WTC11 (cell line): ENCODE measurements at places on chromosomes 7 and 10.

DNA sequence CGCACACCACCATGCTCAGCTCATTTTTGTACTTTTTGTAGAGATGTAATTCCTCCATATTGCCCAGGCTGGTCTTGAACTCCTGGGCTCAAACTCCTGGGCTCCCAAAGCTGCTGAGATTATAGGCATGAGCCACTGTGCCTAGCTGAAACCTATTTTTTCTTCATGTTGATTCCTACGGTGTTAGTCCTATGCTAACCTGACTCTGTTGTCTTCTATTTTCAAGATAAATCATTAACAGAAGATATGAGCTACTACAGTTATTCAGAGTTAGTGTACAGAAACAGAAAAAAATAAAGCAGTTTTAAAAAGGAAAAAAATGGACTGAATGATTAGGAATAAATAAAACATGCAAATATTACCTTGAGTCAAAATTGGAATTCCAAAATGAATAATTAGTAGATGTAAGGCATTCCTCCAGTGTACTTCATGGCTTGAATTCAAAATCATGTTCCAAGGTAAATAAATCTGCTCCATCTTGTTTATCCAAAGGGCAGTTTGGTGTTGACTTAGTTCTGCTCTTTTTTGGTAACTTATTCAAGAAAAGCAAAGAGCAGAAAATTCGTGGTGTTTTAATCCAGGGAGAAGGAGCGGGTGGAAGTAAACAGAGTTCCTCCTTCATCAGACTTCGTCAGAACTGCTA lies 185.8 kb downstream of the CACNB2 start:
- no peak for DNase-seq

DNA sequence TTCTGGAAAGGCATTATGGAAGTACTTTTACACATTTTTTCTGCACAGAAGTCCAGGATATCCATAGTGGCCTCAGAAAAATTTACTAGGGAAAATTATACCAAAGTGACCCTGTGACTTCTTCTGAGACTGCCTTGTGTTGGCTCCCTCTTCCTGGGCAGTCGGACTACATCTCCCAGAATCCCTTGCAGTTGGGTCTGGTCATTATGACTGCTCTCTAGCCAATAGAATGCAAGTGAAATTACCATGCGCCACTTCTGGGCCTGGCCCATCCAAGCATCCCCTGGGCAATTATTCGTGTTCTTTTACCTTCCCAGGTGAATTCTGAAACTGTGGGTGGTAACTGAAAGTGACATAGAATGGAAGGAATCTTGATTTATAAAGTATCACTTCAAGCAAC lies 430.9 kb downstream of the ACTR3B start:
- peak; percentile 37 for DNase-seq

DNA sequence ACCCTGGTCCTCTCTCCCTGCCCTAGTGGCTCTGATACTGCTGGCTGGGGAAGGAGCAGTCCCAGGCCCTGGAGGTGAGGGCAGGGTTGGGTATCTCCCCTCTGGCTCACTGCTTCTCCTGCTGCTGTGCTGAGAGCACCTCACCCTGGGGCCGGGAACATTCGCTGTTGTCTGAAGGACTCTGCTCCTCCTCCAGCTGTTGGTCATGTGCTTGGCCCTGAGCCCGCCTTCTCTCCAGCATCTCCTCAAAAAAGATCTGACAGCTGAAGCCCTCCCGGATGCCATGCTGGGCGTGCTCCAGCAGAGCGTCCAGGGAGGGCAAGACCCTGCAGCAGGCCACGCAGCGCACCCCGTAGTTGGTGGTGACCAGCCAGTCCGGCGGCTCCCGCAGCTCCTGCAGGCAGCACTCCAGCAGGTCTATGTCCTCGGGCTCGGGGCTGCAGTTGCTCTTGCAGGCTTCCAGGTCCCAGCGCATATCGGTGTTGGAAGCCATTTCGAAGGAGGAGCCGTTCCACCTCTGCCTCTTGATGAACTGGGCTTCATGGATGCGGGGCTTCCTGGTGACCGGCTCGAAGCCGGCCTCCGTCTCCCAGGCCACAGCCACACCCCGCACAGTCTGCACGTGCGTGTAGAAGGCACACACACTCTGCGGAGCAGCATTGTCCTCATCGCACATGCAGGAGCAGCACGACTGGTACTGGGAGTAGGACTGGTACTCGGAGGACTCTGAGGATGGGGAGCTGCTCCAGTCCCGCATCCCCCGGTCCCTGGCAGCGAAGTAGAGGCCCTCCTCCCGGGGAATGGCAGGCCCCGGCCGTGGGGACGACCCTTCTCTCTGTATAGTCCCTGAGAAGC lies 2.1 kb downstream of the FAM170B start:
- DNase-seq = no peak

DNA sequence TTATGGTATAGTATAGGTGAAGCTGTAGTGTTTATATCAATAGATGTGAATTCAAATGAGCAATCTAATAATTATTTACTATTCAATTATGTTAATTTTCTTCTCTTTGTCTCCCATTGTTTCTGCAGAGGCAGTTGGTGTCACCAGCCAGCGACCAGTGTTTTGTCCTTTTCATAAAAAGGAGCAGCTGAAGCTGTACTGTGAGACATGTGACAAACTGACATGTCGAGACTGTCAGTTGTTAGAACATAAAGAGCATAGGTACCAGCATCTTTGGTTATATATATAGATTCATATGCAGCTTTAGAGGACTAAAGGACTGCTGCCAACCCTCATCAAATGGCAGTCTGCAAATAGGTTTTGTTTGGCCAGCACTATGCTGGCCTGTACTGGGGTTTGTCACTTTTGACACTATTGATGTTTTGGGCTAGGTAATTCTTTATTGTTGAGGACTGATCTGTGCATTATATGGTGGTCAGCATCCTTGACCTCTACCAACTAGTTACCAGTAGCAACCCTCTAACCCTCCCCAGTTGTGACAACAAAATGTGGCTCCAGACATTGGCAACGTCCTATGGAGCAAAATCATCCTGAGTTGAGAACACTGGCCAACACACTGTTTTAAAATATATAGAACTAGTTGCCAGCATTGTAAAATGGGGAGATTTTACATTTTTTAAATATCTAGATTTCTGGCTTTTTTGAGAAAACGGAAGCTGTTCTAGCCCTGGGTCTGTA lies 59.2 kb downstream of the TRIM24 start:
- DNase-seq = no peak

GRCh38 chr7:145817687-145818086 lies 298.9 kb upstream of the CNTNAP2 start:
- DNase-seq = no peak

GRCh38 chr7:24110056-24110455 lies 173.9 kb upstream of the NPY start:
- no peak for DNase-seq

DNA sequence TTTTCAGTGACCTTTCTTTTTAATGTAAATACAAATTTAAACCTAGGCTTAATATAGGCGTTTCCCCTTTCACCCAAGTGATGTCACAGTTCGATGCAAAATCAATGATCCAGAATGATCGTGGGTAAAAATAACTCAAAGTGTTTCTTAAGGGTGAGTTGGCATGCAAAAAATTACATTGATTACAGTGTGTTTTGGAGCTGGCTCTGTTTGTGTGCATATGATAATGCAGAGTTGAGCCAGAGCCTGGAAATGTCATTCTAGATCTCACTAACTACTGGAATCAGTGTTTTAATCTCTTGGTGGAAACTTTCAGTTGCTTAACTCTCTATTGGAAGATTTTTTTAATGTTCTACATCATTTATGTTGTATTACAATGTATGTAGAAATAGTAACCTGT lies 72.5 kb upstream of the MXI1 start:
- DNase-seq = no peak

DNA sequence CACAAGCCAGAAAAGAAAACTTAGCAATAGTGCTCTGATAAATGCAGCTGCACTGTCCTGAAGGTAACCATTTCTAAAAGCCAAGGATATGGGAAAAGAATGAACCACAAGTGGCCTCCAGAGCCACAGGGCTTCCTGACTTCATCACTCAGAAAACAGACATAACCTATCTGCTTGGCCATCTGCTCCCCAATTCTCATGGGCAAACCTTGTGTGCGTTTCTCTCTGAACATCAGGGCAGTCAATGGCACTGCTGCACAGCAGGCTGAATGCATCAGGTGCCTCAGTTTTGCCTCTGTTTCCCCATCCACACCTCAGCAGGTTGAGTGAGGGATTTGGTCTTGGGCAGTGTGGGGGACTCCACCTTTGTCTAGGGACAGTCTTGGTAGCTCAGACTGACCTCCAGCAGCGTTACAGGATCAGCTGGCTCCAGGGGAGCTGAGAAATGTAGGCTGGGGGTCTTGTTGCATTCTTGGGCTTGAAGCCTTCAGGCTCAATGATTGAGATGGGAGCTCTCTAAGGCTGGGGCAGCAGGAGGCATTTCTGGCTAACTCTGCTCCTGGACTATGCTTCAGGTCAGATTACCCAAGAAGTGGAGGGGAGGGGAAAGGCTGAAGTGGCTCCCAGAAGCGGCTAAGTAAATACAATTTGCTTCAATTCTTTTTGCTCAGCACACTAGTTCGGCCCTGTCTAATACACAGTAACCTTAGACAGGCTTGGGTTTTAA lies 23.6 kb upstream of the PDLIM1 start:
- DNase-seq = no peak

GRCh38 chr7:108719631-108720030 lies 150.0 kb downstream of the DNAJB9 start:
- DNase-seq = no peak

DNA sequence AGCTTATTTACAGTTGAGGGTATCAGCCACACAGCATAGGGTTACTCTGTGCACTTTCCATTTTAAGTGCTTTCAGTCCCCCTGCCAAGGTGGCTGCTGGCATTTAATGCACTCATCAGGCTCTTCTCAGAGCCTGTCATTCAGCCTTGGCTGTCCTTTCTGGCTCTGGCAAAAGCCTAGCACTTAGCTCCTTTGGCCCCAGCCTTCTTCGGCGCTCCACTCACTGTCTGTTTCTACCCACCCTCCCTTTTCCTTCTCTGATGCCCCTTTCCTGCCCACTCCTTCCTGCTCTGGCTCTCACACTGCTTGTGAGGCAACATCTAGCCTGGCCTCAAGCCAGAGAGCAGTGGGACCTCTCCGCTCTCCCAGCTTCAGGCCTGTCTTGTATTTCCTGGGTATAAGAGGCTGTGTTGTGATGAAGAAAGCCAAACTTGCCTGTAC lies 60.2 kb downstream of the WIPF3 start:
- DNase-seq = no peak

GRCh38 chr7:148615085-148615730 lies 24.6 kb downstream of the C7orf33 start:
- no peak for DNase-seq

DNA sequence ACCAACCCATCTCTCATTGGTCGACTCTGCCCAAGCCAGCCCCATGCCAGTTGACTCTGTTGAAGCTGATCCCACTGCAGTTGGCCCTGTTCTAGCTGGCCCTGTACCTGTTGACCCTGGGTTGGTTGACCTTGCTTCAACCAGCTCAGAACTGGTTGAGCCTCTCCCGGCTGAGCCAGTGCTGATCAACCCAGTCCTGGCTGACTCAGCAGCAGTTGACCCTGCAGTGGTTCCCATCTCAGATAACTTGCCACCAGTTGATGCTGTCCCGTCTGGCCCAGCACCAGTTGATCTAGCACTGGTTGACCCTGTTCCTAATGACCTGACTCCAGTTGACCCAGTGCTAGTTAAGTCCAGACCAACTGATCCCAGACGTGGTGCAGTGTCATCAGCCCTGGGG lies 7.4 kb downstream of the PPRC1 start:
- DNase-seq = no peak

- no peak for DNase-seq
These were observed 325.9 kb downstream of the ADARB2 start for GRCh38 chr10:1411451-1411850.

DNA sequence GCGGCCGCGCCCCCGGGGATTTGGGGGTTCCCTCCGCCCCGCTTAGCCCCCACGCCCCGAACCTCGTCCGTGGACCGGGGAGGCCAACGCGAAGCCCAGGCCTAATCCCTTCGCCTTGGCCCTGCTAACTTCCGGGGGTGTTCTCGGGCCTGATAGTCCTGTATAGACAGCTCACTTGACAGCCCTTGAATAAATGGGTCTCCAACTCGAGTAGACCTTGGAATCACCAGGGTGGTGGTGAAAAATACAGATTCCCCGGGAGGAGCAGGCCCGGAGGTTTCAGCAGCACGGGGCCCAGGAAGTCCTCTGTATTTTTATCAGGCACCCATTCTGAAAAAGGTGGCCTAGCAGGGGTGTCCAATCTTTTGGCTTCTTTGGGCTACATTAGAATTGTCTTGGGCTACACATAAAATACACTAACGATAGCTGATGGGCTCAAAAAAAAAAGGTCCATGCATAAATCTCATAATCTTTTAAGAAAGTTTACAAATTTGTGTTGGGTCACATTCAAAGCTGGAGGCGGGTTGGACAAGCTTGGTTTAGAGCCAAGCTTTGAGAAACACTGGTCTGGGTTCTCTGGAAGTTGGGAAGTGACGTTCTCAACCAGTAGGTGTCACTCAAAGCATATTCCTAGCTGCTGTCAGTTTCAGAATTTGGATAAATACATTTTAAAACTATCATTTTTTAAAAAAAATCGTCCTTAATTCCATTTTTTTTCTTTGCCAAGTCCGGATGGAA lies 221.7 kb downstream of the PHTF2 start:
- DNase-seq = peak; percentile 31

DNA sequence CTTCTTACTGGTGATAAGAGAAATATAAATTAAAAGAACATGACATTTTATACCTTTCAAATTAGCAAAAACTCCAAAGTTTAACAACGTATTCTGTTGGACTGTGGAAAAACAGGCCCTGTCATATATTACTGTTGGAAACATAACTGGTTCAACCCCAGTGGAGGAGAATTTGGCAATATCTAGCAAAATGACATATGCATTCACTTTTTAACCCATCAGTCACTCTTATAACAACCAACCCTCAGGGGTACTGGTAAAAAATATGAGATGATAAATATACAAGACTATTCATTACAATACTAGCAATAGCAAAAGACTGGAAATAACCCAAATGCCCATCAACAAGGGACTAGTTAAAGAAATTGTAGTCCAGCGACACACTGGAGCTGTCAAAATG lies 22.9 kb upstream of the NEBL start:
- DNase-seq = no peak

DNA sequence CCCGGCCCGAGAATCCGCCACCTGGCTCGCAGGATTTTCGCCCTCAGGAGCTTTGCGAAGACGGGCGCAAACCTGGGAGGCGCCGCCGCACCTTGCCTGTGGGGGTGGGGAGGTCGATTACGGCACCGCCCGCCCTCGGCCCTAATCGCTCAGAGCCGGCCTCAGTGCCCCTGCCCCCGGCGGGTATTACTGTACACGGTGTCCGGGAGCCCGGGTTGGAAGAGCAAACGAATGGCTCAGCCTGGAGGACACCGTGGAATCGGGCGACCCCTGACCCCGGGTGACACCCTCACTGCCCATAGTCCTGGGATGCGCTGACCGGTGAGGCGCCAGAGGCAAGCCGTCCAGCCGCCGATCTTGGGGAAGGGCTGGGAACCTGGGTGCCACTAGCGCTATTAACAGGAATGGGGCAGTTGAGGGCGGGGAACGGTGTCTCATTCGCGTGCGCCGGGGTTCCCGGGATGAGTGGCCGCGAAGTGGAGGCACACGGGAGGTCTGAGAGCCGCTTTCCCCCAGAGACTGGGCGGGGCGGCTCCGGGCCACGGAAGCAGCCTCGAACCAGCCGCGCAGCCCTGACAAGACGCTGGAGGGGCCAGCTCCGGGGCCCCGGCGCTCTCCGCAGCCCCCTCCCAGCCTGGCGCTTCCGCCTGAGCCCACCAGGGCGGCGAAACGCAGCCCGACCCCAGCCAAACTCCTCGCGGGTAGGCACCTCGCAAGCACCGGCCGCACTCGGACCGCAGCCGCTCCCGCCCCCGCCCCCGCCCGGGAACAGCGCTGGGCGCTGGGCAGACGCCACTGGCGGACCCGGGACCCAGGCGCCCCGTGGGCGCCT lies 167.5 kb downstream of the NRF1 start:
- DNase-seq = peak; percentile 49

- no peak for DNase-seq
These were observed 21.4 kb upstream of the GSDME start for GRCh38 chr7:24778543-24779282.
